ENCODE measurements at places on chromosomes 13 and 19. TPM values are rescaled to one million over a fixed set of nuclear protein-coding genes. Genes with fewer than 3 reads are reported as not detected.

GRCh38 chr13:92769046-92769445 lies 457.6 kb upstream of the GPC6 start:
- no peaks in the 10 kb centered on the region for H3K36me3 ChIP-seq
- no peaks in the 10 kb centered on the region for H3K27me3 ChIP-seq
- H3K4me3 ChIP-seq = no peak overlapping the region
- no peaks in the 10 kb centered on the region for H3K4me1 ChIP-seq
- no peak for DNase-seq
- H3K27ac ChIP-seq = no peak overlapping the region

The ZNF44 gene
- total RNA-seq = 3.0 TPM

- H3K27me3 ChIP-seq = no peaks in the 10 kb centered on the region
- no peak overlapping the region for H3K27ac ChIP-seq
- H3K4me3 ChIP-seq = no peak overlapping the region
- H3K36me3 ChIP-seq = no peaks in the 10 kb centered on the region
- DNase-seq = no peak
These were observed 7.7 kb downstream of the PGLYRP1 start for GRCh38 chr19:46014941-46015686.

The P2RY11 gene
- total RNA-seq = 11.1 TPM

GRCh38 chr13:76969488-76970365 lies 21.4 kb downstream of the ACOD1 start:
- no peaks in the 10 kb centered on the region for H3K27me3 ChIP-seq
- DNase-seq = peak; percentile 26
- H3K27ac ChIP-seq = no peak overlapping the region
- H3K4me3 ChIP-seq = no peak overlapping the region
- no peaks in the 10 kb centered on the region for H3K4me1 ChIP-seq
- H3K36me3 ChIP-seq = no peaks in the 10 kb centered on the region

The ZNF382 gene
- 0.75 TPM for total RNA-seq

The GJA3 gene
- 1.2 TPM for total RNA-seq

DNA sequence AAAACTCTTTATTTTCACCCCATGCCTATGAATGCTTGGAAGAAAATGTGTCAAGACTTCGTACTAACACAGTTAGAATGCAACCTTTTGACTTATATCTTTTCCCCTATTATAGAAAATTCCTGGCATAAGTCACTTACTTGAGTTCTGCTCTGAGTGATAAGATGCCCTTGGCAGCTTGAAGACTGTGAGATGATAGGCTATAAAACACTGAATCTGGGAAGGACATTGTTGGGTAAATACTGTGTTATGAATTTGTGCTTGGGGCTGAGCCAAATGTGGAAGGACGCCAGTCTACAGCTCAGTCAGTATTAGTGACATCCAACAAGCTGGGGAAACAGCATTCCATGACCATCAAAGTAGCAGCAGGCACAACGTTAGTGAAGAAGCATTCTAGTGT lies 368.0 kb upstream of the SGCG start:
- H3K27me3 ChIP-seq = peaks cover 19% of the 10 kb centered on the region
- no peak overlapping the region for H3K4me3 ChIP-seq
- no peaks in the 10 kb centered on the region for H3K4me1 ChIP-seq
- no peaks in the 10 kb centered on the region for H3K36me3 ChIP-seq

The CCDC70 gene
- total RNA-seq = not detected

GRCh38 chr19:48635966-48636858 lies 967 bp downstream of the DBP start:
- H3K4me1 ChIP-seq = peaks cover 24% of the 10 kb centered on the region
- H3K36me3 ChIP-seq = no peaks in the 10 kb centered on the region
- H3K4me3 ChIP-seq = peak overlapping the region; percentile 80
- no peaks in the 10 kb centered on the region for H3K27me3 ChIP-seq
- no peak for DNase-seq

DNA sequence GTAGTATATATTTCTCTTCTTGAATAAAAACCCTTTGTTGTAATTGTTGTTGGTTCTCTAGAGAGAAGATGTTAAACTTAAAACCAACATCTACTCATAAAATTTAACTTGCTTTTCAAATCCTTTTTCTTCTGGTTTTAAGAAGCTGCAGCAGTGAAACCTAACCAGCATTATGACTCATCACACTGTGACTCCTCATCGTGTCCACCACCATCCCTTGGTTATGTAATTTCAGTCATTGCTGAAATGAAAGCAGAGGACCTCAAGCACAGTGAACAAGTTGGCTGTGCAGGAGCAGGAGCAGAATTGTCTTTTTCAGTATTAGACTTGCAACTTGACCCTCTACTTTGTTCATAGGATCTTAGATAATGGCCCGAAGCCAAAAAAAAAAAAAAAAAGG lies 64.9 kb upstream of the HTR2A start:
- DNase-seq = peak; percentile 79
- peaks cover 28% of the 10 kb centered on the region for H3K4me1 ChIP-seq
- H3K27ac ChIP-seq = peak overlapping the region; percentile 65
- H3K36me3 ChIP-seq = no peaks in the 10 kb centered on the region
- no peaks in the 10 kb centered on the region for H3K27me3 ChIP-seq
- 0 out of 2 replicates have a peak overlapping the region, but pooled peaks have one; percentile 17 for H3K4me3 ChIP-seq

DNA sequence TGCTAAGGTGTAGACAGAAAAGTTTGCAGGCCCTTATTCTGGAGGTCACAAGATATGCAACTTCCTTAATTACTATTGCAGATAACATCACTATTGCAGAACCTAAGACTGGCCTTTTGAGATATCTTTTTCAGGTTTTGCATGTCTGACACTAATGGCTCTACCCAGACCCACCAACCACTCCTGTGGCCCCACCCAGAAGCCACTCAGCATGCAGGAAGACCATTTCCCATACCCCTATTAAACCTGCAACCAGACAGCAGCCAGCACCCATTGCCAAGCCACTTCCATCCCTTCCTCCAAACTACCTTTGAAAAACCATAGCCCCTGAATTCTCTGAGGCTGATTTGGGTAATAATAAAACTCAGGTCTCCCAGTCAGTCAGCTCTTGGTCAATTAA lies 297.6 kb downstream of the SLITRK6 start:
- no peak overlapping the region for H3K27ac ChIP-seq
- no peaks in the 10 kb centered on the region for H3K36me3 ChIP-seq
- no peak for DNase-seq
- peaks cover 68% of the 10 kb centered on the region for H3K4me1 ChIP-seq
- H3K27me3 ChIP-seq = no peaks in the 10 kb centered on the region
- no peak overlapping the region for H3K4me3 ChIP-seq

The CD22 gene
- not detected for total RNA-seq

The BICRA gene
- 2.4 TPM for total RNA-seq

The NAXD gene
- 19.0 TPM for total RNA-seq

GRCh38 chr19:23917856-23918255 lies 3.2 kb downstream of the ZNF726 start:
- DNase-seq = no peak
- H3K4me1 ChIP-seq = no peaks in the 10 kb centered on the region
- no peaks in the 10 kb centered on the region for H3K27me3 ChIP-seq
- no peak overlapping the region for H3K4me3 ChIP-seq
- no peak overlapping the region for H3K27ac ChIP-seq
- peaks cover 62% of the 10 kb centered on the region for H3K36me3 ChIP-seq

The PBX4 gene
- 6.9 TPM for total RNA-seq

The RAD23A gene
- 389 TPM for total RNA-seq

Data from PC-3 (cell line).